ENCODE measurements at places on chromosomes 3 and 15.

GRCh38 chr3:3503411-3503810 lies 295.8 kb upstream of the LRRN1 start:
- no peak for DNase-seq

DNA sequence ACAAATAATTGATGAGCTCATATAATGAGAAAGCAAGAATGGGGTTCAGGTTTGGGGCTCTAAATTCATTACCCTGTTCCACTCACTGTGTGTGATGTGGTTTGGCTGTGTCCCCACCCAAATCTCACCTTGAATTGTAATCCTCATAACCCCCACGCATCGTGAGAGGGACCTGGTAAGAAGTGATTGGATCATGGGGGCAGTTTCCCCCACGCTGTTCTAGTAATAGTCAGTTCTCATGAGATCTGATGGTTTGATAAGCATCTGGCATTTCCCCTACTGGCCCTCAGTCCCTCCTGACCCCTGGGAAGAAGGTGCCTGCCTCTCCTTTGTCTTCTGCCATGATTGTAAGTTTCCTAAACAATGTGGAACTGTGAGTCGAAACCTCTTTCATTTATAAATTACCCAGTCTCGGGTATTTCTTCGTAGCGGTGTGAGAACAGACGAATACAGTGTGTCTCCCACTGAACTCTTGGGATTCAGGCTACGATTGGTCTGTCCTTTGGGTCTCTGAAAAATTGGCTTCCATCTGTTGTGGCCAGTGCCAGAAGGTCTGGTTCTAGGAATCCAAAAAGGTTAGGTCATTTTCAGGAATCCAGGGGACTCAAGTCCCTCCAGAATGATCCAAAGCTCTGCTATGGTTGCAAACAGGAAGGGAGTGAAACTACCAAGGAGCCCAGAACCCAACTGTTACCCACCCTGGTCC lies 87.7 kb downstream of the XXYLT1 start:
- no peak for DNase-seq

GRCh38 chr15:88664151-88664778 lies 25.4 kb downstream of the ISG20 start:
- peak; percentile 29 for DNase-seq

DNA sequence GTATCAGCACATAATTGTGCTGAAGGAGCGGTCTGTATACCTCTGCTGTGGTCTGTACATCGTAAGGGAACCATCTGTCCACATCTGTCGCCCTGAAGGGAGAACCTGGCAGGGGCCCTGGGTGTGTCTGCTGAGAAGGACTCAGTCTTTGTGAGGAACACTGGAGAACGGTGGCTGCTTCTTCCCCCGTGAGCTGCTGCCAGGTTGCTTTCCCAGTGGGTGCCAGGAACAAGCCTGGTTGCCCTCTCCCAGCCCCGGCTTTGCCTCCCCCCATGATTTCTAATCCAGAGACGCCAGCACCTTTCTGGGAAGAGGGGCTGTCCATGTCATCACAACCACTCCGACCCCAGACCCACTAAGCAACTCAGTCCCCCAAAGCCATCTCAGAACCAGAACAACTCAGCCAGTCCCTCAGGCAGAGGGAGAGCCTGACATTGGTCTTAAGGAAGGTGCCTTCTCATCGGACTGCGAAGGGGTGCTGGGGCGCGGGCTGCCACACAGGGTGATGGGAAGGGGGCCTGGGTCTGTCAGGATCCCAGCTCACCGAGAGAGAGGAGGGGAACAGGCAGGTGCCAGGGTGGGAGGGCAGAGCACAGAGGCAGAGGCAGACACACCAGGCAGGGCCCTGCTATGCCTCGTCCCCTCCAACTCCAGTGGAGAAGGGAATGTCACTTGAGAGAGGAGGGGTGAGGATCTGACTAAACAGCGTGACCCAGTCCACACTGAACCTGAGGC lies 8.5 kb downstream of the TNK2 start:
- DNase-seq, result no peak

- no peak for DNase-seq
Observed at GRCh38 chr3:10781981-10782380, 34.0 kb upstream of the SLC6A11 start.

DNA sequence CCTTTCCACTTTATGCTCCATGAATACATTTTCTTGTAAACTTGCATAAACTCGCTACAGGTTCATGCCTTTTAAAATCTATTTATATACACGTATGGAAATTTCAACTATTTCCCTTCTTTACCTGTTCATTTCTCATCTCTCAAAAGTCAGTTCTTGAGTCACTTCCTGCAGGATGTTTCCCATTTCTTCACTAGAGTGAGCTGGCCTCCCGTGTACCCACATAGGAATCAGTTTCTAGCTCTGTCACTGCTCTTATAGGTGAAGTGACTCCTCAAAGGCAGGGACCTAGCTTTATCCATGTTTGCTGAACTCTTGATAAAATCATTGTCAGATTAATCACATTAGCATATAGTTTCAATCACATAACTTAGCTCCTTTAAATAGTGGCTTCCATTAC lies 259.7 kb downstream of the EPHA3 start:
- peak; percentile 17 for DNase-seq

DNA sequence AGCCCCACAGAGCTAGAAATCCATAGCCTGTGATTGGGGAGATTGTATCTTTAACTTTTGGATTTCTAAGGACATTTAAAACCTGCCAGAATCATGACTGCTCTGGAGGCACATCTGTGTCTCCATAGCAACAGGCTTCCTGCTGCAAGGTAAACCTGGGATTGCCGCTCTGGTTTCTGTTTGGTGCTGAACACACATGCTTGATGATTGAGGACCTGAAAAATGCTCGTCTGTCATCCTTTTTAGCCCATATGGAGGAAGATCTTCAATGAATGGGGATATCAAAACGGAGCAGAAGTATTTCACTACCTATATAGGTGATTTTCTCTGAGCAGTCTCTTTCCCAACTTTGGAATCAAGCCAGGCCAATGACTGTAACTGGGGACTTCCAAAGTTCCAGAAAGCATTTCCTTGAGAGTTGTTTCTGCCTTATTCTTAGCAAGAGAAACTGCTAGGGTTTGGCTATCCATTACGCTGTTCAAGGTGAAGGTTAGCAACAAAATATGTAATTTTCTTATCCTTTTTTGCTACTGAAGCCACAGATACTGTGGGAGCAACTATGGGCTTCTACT lies 96.5 kb upstream of the TNIK start:
- DNase-seq, result peak; percentile 31

DNA sequence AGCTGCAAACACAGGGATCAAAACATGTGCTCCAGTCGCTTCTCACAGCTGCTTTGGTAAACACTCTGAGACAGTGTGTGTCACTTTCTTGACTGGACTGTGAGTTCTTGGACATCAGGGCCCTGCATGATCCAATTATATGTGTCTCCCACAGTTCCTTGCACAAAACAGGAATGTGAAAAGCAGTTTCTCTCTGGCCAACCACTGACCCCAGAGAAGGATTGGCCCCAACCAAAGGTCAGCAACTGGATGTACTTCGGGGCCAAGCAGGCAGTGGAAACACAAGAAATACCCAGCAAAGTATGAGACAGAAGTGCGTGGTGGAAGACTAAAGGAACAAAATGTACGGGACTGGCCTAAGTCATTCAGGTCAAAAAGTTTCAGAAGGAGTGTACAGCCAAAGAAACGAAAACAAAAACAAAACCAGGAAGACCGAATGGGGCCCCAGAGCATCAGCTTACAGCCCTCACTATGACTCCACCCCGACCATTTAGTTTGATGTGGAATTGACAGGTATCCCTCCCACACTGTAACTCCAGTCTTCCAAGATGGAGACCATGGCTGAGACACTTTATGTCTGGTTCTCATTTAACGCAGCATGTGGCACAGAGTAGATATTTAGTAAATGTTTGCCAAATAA lies 76.7 kb upstream of the LPP start:
- no peak for DNase-seq

GRCh38 chr15:56894601-56895000 lies 23.8 kb upstream of the TCF12 start:
- no peak for DNase-seq

- DNase-seq, result peak; percentile 40
Observed at GRCh38 chr3:181899702-181900101, 188.0 kb downstream of the SOX2 start.

DNA sequence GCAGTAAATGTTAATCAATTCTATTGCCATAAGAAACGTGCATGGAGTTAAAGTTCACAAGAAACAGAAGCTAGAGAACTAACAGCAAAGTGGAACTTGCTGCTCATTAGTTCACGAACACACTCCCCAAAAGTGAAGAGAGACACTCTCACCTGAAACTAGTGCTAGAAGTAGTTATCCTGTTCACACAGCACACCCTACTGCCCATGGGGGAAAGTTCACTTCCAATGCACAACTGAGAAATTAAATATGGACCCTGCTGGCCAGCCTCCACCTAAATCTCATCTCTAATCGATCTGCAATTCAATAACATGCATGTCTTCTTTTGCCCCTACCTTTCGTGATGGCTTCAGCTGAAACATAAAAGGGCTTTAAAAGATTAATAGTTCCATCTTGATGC lies 39.4 kb upstream of the FRMD4B start:
- peak; percentile 35 for DNase-seq

DNA sequence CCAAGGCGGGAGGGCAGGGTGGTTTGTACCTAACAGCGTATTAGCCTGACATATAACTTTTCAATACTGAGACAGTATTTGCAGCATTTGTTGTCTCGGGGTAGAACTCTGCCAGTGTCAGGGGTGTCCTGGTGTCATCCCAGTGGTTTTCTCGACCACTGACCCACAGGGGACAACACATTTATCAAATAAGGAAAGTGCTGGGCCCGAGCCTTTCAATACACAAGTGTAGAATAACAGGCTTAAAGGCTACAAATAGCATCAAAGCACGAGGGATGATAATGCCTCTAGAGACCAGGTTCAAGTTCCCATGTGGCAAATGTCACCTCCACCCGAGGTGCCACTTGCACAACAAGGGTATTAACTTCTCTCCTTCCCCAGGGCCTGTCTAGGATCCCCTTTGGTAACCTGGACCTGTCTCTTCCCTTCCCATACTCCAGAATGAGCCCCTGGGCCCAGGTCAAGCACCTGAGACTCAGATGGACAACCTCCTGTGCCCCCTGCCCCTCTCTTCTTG lies 9.5 kb upstream of the SLC6A6 start:
- DNase-seq, result no peak

- peak; percentile 92 for DNase-seq
Observed at GRCh38 chr3:146550743-146551510, 6.5 kb upstream of the PLSCR1 start.

GRCh38 chr15:51223771-51224229 lies 114.6 kb downstream of the CYP19A1 start:
- peak; percentile 86 for DNase-seq

GRCh38 chr3:100496711-100497261 lies 4.4 kb downstream of the TMEM45A start:
- DNase-seq, result peak; percentile 61

- no peak for DNase-seq
Observed at GRCh38 chr15:65292938-65293518, 2.8 kb upstream of the RNU5A-1 start.

DNA sequence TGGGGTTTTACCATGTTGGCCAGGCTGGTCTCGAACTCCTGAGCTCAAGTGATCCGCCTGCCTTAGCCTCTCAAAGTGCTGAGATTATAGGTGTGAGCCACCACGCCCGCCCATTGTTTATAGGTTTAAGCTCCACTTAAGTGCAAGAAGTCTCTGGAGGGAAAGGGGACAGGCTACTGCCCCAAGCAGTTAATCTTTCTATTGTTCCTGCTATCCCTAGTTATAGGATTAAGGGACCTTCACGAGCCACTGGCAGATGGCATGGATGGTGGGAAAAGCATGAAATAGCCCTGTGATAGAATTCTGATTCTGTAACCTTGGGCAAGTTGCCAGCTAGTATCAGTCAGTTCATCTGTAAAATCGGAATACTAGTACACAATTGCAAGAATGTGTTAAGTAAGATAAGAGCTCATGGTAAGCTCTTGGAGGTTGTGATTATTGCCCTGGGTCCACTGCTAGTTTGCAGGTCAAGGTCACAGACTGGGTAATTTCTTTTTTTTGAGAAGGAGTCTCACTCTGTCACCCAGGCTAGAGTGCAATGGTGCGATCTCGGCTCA lies 5.3 kb upstream of the RBPMS2 start:
- DNase-seq, result no peak

DNA sequence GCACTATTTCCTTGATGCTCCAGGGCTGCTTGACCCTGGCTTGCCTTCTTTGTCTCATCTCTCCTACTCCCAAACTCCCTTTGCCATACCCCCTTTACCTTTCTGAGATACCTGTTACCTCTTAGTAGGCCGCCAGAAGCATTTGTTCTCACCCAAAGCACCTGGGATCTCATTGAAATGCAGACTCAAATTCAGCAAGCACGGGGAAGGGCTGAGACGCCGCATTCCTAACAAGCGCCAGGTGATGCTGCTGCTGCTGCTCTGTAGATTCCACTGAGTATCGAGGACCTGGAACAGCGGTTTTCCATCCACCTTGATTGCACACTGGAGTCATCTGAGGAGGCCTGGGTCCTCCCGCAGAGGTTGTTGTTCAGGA lies 91.8 kb downstream of the TMEM266 start:
- DNase-seq, result no peak

GRCh38 chr3:10508619-10509260 lies 3.4 kb upstream of the ATP2B2 start:
- no peak for DNase-seq

- no peak for DNase-seq
Observed at GRCh38 chr15:63334821-63335220, 46.8 kb downstream of the CA12 start.

GRCh38 chr15:73991260-73991659 lies 835 bp downstream of the STOML1 start:
- peak; percentile 54 for DNase-seq

- no peak for DNase-seq
Observed at GRCh38 chr15:41849204-41849603, 10.6 kb downstream of the PLA2G4B start.

- DNase-seq, result no peak
Observed at GRCh38 chr15:80289528-80290495, 37.8 kb upstream of the CTXND1 start.

GRCh38 chr3:153442799-153443487 lies 280.9 kb downstream of the RAP2B start:
- DNase-seq, result no peak

- DNase-seq, result no peak
Observed at GRCh38 chr3:45135959-45136358, 10.2 kb downstream of the CDCP1 start.

- DNase-seq, result no peak
Observed at GRCh38 chr3:170144437-170144843, 37.1 kb downstream of the PHC3 start.

- peak; percentile 20 for DNase-seq
Observed at GRCh38 chr15:33008284-33008995, 186.1 kb downstream of the FMN1 start.

- no peak for DNase-seq
Observed at GRCh38 chr3:56680054-56680580, 2.9 kb downstream of the TASOR start.
